ENCODE measurements at places on chromosomes 16 and 17. TPM values are rescaled to one million over a fixed set of nuclear protein-coding genes. Genes with fewer than 3 reads are reported as not detected.

Gene FGF11
- polyA plus RNA-seq = 0.70 TPM

Gene PRPSAP2
- 22.2 TPM for polyA plus RNA-seq

Gene ACSM2A
- 0.03 TPM for polyA plus RNA-seq

Gene CA4
- polyA plus RNA-seq = 0.17 TPM

Gene LGALS9B
- polyA plus RNA-seq = not detected

Gene HYDIN
- not detected for polyA plus RNA-seq

- DNase-seq = no peak
Observed at GRCh38 chr17:62866471-62866870, 58.4 kb upstream of the MARCHF10 start.

DNA sequence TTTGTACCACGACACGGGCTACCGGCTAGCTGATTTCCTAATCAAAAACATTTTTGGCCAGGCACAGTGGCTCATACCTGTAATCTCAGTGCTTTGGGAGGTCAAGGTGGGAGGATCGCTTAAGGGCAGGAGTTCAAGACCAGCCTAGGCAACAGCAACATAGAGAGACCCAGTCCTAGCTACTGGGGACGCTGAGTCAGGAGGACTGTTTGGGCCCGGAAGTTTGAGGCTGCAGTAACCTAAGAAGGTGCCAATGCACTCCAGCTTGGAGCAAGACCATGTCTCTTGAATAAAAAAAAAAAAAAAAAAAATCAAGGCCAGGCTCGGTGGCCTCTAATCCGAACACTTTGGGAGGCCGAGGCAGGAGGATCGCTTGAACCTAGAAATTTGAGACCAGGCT is 49.8 kb downstream of the UBE2G1 start:
- DNase-seq = no peak

- no peak for DNase-seq
Observed at GRCh38 chr17:12592941-12593340, 72.7 kb upstream of the MYOCD start.

DNA sequence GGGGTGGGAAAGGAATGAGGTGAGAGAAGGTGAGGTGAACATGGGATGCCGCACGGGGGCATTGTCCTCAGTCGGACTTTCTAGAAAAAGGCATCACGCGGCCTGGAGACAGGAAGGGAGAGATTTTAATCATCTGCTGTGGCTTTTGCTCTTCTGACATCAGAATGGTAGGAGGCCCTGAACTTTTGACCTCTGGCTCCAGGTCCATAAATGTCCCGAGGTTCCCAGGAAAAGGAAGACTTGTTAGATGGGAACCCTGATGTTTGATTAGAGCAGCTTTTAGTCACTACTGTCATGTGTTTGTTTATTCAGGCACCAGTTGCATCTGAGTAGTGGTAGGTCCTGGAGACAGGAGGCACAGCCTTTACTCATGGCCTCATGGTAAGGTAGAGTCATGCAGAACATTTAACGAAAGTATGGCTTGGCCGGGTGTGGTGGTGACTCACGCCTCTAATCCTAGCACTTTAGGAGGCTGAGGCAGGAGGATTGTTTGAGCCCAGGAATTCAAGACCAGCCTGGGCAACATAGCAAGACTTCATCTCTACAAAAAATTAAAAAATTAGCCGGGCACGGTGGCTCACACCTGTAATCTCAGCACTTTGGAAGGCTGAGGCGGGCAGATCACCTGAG is 203.1 kb downstream of the MSI2 start:
- DNase-seq = no peak

GRCh38 chr17:78716814-78717393 is 65.2 kb downstream of the CYTH1 start:
- DNase-seq = peak; percentile 57

DNA sequence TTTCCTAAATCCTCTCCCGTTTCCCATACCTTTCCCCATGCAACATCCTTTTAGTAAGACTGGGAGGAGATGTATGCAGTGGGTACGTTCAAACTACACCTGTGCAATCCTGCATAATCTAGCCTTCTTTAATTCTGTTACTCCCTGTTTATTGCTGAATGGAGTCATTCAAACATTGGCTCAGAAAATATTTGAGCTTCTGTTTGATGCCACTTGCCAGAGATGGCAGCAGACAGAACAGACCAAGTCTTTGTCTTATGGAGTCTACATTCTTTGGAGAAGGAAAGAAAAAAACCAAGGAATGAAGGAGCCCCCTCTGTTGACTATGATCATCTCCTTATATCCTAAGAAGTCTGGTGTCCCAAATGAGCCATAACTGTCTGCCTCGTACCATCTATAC is 288.8 kb downstream of the HAPSTR1 start:
- DNase-seq = no peak

DNA sequence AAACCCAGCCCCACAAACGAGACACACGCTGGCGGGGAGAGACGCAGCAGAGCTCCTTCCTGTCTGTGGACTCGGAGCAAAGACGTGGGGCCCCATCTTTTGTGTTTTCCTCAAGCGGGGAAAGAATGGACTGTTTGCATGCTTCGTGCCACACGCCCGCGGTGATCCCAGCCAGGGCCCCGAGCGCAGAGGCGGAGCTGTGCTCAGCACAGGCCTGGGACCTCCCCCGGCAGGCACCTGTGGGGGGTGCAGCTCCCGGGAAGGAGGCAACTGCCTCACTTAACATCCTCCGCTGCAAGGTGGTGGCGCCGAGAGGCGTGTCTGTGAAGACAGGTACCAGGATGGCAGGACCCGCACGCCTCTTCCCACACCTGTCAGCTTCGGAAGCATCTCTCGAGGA is 19.1 kb downstream of the TRARG1 start:
- no peak for DNase-seq

- no peak for DNase-seq
Observed at GRCh38 chr16:87744750-87745514, 20.9 kb downstream of the KLHDC4 start.

DNA sequence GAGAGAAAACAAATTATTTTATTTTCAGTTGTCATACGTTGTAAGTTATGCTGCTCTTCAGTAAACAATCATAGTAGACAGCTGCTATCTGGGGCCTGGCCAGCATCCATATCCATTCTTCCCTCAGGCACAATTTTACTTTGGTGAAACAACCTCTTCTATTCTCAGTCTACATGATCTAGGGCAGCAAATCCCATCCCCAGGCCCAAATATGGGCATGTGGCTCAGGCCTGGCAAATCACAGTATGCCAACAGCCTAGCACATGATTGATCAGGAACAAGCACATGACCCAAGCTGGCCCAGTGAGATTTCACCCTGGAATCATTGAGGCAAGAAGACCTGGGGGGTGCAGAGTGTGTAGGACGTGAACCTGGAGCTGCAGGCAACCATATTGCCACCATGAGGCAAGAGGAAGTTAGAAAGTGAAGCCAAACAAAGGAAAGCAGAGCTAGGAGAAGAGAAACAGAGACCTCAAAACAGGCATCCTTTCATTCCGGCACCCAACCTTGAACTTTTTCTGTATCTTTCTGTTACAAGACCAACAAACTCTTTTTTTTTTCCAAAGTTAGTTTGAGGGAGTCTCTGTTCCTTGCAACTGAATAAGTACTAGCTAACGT is 10.3 kb upstream of the ABCC12 start:
- no peak for DNase-seq

- DNase-seq = peak; percentile 91
Observed at GRCh38 chr17:35804658-35805192, 4.6 kb upstream of the TAF15 start.

GRCh38 chr16:4322121-4323052 is 6.5 kb downstream of the GLIS2 start:
- no peak for DNase-seq

DNA sequence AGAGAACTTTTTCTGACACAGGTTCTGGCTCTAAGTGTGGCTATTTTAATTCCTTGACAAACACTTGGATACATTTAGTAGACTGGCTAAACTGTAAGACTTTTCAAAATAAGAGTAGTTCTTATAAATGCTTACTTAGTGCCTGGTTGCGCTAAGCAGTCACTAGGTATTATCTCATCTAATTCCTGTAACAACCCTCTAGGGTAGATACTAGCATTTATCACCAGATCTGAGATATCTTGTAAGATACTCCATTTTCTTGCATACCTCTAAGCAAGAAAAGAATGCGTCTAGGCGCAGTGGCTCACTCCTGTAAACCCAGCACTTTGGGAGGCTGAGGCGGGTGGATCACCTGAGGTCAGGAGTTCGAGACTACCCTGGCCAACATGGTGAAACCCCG is 131.2 kb downstream of the CMIP start:
- no peak for DNase-seq

GRCh38 chr17:65095465-65095864 is 38.9 kb upstream of the GNA13 start:
- DNase-seq = no peak

DNA sequence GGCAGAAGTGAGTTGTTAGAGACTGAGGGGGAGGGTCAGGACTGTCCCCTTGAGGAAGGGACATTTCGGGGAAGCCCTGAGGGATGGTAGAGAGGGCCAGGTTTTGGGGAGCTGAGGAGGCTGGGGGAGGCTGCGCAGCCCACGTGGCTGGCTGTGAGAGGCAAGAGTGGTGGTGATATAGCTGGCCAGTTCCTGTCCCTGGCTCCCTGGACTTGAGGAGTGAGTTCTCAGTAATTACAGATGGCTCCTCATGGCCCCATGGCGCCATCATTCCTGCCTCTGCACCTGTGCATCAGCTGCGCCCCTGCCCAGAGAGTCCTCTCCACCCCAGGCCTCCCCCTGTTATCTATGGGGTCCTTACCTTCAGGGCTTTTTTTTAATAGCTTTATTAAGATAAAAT is 30.3 kb downstream of the MPRIP start:
- no peak for DNase-seq

- no peak for DNase-seq
Observed at GRCh38 chr16:50599494-50599893, 51.3 kb downstream of the NKD1 start.

DNA sequence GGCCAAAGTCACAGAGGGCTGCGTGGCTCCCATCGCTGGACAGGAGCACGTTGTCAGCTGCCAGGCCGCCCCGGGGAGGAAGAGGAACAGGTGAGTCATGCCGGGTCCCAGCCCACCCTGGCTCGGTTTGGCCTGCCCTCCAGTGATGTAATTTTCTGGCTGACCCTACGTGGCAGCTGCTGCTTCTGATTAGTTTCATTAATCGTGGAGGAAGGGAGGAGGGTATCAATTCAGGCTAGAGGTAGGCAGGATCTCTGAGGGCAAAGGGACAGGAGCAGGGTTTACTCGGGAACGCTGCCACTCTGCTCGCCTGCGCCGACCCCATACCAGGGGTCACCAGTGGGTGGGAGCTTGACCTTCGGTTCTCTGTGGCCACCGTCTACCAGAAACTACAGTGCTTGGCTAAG is 11.7 kb upstream of the SPATA32 start:
- DNase-seq = peak; percentile 70

GRCh38 chr17:67054011-67054591 is 9.7 kb downstream of the CACNG1 start:
- DNase-seq = no peak

- no peak for DNase-seq
Observed at GRCh38 chr17:67655478-67656148, 62.1 kb upstream of the NOL11 start.

GRCh38 chr16:78155791-78156345 is 56.4 kb downstream of the WWOX start:
- no peak for DNase-seq

DNA sequence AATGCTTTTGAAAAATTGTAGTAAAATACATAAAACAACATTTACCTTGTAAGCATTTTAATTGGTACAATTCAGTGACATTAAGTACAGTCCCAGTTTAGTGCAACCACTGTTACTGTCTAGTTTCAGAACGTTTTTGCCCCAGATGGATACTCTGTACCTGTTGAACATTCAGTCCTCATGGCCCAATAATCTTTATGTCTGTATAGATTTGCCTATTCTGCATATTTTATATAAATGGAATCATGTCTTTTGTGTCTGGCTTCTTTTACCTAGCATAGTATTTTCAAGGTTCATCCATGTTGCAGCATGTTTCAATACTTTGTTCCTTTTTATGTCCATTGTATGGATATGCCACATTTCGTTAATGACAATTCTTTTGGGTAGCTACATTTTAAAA is 37.2 kb downstream of the TENT4B start:
- no peak for DNase-seq
